ENCODE measurements at places on chromosomes 6 and 20. TPM values are rescaled to one million over a fixed set of nuclear protein-coding genes. Genes with fewer than 3 reads are reported as not detected.

FGD2 gene
- total RNA-seq: not detected

EYS gene
- total RNA-seq: under 0.01 TPM

ZC3H12D gene
- total RNA-seq: under 0.01 TPM

TUBB2A gene
- total RNA-seq: 102 TPM

STX11 gene
- 5.7 TPM for total RNA-seq

TTPAL gene
- total RNA-seq: 4.9 TPM

C4A gene
- total RNA-seq: 0.99 TPM

SLC17A5 gene
- 13.7 TPM for total RNA-seq

GINS1 gene
- total RNA-seq: 5.4 TPM

SEC63 gene
- total RNA-seq: 24.0 TPM

BFSP1 gene
- 2.8 TPM for total RNA-seq

RSPH9 gene
- total RNA-seq: 0.09 TPM

FAXC gene
- total RNA-seq: 0.56 TPM

SFTA2 gene
- total RNA-seq: not detected

NNAT gene
- not detected for total RNA-seq

MYB gene
- total RNA-seq: 0.09 TPM

KCNK5 gene
- total RNA-seq: not detected

TCF21 gene
- total RNA-seq: not detected

APCDD1L gene
- 0.09 TPM for total RNA-seq

BPIFB2 gene
- total RNA-seq: not detected

OXT gene
- not detected for total RNA-seq

GJE1 gene
- total RNA-seq: not detected

WFDC12 gene
- total RNA-seq: not detected

STK38 gene
- total RNA-seq: 12.1 TPM

LGSN gene
- not detected for total RNA-seq

IL17A gene
- total RNA-seq: not detected

CD2AP gene
- 32.2 TPM for total RNA-seq

ARFGAP1 gene
- 52.2 TPM for total RNA-seq

LAMA2 gene
- 25.0 TPM for total RNA-seq

PPARD gene
- 8.8 TPM for total RNA-seq

NOX3 gene
- not detected for total RNA-seq

SASH1 gene
- 79.2 TPM for total RNA-seq

STMND1 gene
- total RNA-seq: not detected

VSX1 gene
- not detected for total RNA-seq

MATN4 gene
- not detected for total RNA-seq

Measured in endothelial cell of coronary artery (primary cell).